ENCODE measurements at places on chromosomes 1 and 21. TPM values are rescaled to one million over a fixed set of nuclear protein-coding genes. Genes with fewer than 3 reads are reported as not detected.

TFF2 gene
- not detected for polyA plus RNA-seq

TNFRSF4 gene
- 2.3 TPM for polyA plus RNA-seq

SMG5 gene
- 48.6 TPM for polyA plus RNA-seq

PLA2G2C gene
- not detected for polyA plus RNA-seq

SUSD4 gene
- polyA plus RNA-seq, result 3.4 TPM

SLC30A10 gene
- 0.72 TPM for polyA plus RNA-seq

HES5 gene
- polyA plus RNA-seq, result 0.51 TPM

PLA2G2F gene
- not detected for polyA plus RNA-seq

ARHGEF16 gene
- polyA plus RNA-seq, result 0.53 TPM

KRTAP19-3 gene
- polyA plus RNA-seq, result not detected

PDE9A gene
- polyA plus RNA-seq, result 11.3 TPM

CFAP107 gene
- polyA plus RNA-seq, result 0.26 TPM

RIPPLY3 gene
- 0.14 TPM for polyA plus RNA-seq

NCF2 gene
- polyA plus RNA-seq, result 4.5 TPM

FAM229A gene
- polyA plus RNA-seq, result 7.0 TPM

TSPAN1 gene
- 1.7 TPM for polyA plus RNA-seq

GREM2 gene
- polyA plus RNA-seq, result 2.8 TPM

ZBTB21 gene
- polyA plus RNA-seq, result 4.7 TPM

PLPP3 gene
- polyA plus RNA-seq, result 99.8 TPM

CSMD2 gene
- 0.52 TPM for polyA plus RNA-seq

CYP4B1 gene
- 0.34 TPM for polyA plus RNA-seq

YOD1 gene
- 5.9 TPM for polyA plus RNA-seq

SPRR3 gene
- not detected for polyA plus RNA-seq

AMY2A gene
- not detected for polyA plus RNA-seq

GBP2 gene
- polyA plus RNA-seq, result 0.44 TPM

SPRR2F gene
- polyA plus RNA-seq, result not detected

CCDC181 gene
- polyA plus RNA-seq, result 1.1 TPM

TOR1AIP1 gene
- 57.0 TPM for polyA plus RNA-seq

RUNX3 gene
- polyA plus RNA-seq, result 0.49 TPM

BEST4 gene
- 0.36 TPM for polyA plus RNA-seq

FBXO2 gene
- polyA plus RNA-seq, result 0.15 TPM

BACH1 gene
- 21.8 TPM for polyA plus RNA-seq

AADACL3 gene
- polyA plus RNA-seq, result not detected

FAAH gene
- polyA plus RNA-seq, result 21.3 TPM

NFASC gene
- polyA plus RNA-seq, result 0.98 TPM

ADAMTS4 gene
- 14.1 TPM for polyA plus RNA-seq
